ENCODE measurements at places on chromosomes 7 and 10.

DNA sequence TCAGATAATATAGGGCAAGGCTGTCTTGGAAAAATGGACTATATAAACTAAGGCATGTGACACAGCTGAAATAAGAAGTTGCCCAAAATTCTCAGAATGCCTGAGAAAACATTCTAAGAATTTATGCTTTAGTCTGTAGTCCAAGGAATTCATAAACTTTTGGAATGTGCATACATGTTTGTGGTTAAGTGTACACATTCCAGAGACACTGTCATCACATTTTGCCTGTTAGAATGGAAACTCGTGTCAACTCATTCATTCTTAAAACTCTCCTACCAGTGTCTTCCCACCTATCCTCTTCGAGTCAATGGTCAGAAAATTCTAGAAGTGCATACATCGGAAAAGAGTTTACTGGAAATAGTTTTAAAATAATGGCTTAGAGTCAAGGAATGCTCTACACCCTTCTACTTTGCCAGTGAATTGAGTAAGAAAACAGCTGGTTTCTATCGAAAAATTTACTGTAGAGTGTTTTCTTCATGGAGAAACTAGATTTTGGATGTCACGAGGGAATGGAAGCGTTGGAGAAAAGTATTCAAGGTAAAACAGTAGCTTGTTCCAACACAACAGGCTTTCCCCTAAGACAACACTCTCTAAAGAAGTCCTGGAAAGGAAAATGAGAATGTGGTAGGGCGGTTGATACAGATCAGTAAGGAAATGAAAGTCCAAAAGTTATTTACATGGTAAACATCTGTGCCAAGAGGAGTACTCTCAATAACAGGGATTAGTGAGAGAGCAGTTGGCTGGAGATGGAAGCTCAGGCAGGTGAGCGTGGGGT is 1177.6 kb upstream of the C7orf33 start:
- DNase-seq: no peak

GRCh38 chr7:79806161-79806734 is 328.4 kb upstream of the GNAI1 start:
- DNase-seq: peak; percentile 29

DNA sequence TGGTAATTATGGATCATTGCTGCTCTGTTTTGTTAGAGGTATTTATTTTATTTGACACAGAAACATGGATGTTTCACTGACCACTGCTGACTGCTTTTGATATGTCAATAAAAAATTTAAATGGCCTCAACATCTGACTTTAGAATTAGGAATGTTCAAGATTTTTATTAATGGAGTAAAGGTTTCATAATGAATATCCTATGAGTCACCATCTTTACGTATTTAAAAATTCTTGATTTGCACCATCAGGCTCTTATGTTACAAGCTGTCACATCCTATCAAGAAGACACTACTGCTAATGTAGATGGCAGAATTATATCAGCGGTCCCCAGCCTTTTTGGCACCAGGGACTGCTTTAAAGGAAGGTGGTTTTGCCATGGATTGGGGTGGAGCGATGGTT is 578.7 kb upstream of the NRP1 start:
- DNase-seq: no peak

DNA sequence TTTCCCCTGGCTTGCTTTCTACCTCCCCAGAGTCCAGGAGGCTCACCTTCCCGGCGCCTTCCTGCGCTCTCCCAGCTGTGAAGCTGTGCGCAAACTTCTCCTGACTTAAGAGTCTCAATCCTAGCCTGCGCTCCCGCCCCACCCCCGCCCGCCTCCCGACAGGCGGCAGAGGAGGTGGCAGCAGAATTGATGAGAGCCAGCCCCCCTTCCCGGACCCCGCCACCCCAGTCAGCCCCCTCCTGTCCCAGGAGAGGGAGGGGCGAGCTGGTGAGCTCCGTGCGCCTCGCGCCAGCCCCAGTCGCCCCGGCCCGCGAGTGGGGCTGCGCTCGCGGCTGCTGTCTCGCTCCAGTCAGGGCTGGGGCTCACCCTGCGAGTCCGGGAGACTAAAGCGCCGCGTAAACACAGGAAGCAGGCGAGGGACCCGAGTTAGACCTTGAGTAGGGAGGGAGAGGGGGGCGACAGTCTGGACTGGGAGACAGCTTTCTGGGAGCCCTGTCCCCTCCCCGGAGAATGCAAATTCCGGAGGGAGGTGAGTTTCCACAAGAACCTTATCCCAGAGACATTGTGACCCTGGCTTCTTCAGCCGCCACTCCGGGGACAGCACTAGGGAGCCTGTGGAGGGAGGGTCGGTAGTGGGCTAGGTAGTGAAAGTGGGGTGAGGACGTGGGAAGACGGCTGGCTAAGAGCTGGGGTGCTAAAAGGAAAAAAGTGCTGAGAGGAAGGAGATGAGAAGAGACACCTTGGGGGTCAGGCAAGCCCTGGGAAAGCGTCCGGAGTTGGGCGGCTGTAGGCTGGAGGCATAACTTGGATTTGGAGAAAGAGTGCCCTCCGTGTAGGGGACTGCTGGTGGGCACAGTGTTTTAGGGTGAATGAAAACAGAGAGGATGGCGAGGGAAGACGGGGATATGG is at the start of gene CALCR:
CALCR (minus strand) TSS at position 79 of the 909 bp plus-strand sequence. CDS start 87,743 bp downstream, outside the sequence.
- no peak for DNase-seq

GRCh38 chr7:7438851-7439250 is 96.8 kb downstream of the COL28A1 start:
- DNase-seq: peak; percentile 98

- DNase-seq: no peak
Observed at GRCh38 chr10:21355591-21356011, 169.9 kb downstream of the SKIDA1 start.

DNA sequence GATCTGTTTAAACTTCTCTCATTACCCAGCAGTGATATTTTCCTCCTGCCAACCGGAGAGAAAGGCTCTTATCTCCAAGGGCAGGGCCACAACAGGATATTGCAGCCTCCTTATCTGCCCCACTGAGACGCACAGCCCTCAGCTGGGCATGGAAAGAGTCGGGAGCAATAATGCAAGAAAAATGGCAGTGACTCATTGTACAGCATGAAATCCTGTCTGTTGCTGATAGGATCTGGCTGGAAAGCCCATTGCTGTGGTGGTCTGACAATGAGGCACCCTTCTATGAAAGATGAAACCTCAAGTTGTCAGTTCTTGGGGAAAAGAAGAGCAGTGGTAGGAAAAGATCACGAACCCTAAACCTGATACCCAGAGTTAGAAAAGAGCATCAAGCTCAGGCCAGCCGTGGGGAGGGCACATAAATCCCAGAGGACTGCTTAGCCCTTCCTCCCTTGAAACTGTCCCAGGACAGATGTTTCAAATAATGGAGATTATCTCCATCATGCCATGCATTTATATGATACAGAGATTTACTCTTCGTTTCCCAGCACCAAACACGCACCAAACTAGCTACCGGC is 47.0 kb upstream of the FIGNL1 start:
- no peak for DNase-seq

- DNase-seq: peak; percentile 36
Observed at GRCh38 chr7:137992550-137993394, 9.1 kb downstream of the CREB3L2 start.

GRCh38 chr10:77949167-77949566 is 22.6 kb upstream of the DLG5 start:
- peak; percentile 60 for DNase-seq

DNA sequence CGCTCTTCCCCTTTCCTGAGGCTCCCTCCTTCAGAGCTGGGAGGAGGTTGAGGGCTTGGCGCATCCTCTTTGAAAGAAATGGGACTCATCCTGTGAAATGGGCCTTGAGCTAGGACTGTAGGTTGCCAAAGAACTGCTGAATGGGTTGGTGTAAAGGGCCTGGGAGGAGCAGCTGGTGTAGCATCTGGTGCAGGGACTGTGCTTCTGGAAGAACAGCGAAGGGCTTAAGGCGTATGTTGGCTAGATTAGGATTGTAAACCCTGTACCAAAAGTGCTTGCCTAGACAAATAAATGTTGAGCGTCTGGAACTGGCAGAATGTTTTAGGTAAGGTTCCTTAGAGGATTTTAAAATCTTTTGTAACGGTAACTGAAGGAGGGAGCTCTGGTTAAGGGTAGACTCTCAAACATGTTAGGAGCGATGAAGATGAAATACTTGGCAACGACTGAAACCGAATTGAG is 563 bp downstream of the STAM start:
- peak; percentile 82 for DNase-seq

DNA sequence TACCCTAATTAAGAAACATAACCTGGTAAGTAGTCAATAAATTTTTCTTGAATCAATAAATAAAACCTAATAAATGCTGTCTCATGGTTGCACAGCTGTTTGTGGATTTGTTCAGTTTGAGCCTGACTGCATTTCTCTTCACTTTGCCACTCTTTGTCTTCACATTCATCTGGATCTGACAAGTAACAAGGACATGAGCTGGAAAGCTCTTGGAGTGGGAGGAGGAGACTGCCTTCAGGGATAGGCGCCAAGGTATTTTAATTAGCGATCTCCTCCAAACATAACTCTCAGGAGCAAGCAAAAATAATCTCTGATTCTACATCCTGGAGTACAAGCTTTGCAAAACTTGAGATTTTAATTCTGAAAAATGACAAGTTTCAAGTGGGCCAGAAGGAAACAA is 251.0 kb downstream of the BMPER start:
- DNase-seq: no peak

DNA sequence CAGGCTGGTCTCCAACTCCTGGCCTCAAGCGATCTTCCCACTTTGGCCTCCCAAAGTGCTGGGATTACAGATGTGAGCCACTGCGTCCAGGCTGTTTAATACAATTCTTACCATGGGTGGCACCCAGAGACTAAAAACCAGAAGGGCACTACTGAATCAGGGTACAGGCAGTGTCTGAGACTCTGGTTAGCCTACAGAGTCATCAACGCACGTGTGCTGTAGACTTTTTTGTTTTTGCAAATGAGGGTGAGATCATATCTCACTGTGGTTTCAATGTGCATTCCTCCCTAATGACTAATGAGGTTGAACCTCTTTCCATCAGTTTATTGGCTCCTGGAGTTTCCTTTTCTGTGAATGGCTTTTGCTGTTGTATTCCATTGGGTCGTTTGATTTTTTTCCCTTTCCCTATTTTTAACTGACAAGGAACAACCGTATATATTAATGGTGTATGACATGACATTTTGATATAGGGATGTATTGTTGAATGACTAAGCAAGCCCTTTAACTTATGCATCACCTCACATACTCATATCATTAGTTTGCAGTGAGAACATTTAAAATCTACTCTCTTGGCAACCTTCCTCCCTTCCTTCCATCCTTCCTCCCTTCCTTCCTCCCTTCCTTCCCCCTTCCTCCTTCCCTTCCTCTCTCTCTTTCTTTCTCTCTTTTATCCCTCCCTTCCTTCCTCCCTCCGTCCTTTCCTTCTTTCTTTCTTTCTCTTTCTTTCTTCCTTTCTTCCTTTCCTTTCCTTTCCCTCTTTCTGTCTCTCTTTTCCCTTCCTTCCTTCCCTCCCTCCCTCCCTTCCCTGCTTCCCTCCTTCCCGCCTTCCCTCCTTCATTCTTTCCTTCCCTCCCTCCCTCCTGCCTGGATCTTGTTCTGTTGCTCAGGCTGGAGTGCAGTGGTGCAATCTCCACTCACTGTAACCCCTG is 9.3 kb upstream of the TMEM270 start:
- peak; percentile 98 for DNase-seq

- DNase-seq: no peak
Observed at GRCh38 chr7:139829025-139829774, at the start of gene TBXAS1. TSS of gene TBXAS1 (plus strand) at chr7:139829264. CDS start at chr7:139829391, 127 bp downstream.

- DNase-seq: no peak
Observed at GRCh38 chr7:22166928-22167327, 190.0 kb downstream of the RAPGEF5 start.

GRCh38 chr10:69668721-69669120 is 38.7 kb downstream of the FAM241B start:
- no peak for DNase-seq

GRCh38 chr10:49407552-49408137 is 11.8 kb upstream of the DRGX start:
- DNase-seq: peak; percentile 69

GRCh38 chr7:18509481-18509880 is 13.9 kb downstream of the HDAC9 start:
- DNase-seq: no peak

DNA sequence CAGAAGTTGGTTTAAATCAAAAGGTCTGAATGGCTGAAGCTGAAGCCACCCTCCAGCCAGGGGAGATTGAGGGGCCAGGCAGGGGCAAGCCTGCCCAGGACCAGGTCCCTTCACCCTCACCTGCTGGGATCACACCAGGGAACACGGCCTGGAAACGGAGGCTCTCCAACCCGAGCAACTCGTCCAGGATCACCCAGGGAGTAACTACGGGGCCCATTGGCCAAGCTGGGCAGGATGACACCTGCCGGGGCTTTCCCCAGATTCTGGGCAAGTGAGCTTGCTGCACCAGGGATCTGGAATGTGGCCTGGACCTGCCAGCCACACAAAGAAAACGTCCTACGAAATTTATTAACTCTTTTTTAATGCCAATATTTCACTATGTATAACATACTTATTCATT is 30.4 kb upstream of the PPP2R2D start:
- DNase-seq: no peak

DNA sequence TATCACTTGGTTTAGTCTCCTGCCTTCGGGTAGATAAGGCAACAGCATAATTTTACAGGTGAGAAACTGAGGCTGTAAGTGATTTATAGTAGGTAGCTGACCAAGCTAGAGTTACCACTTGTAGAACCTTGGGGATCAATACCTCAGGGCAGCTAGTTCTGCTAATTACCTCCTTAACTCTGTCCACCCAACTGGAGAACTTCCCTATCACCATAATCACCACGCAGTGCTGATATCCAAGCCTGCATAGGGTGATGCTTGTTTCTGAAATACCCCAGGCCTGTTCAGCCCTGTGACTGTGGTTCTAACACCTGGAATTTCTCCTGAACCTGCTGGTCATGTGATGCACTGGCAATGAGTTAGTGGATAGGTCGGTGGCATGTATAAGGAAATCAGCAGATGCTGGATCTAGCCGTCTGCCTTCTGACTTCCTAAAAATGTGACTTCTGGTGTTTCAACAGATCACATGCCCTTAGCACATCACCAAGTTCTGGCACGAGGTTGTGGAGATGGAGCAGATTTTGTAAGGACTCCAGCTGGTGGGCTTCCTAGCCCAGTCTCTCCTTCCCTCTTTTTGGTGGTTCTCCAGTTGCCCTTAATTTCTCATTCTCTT is 15.3 kb downstream of the PLAU start:
- no peak for DNase-seq

DNA sequence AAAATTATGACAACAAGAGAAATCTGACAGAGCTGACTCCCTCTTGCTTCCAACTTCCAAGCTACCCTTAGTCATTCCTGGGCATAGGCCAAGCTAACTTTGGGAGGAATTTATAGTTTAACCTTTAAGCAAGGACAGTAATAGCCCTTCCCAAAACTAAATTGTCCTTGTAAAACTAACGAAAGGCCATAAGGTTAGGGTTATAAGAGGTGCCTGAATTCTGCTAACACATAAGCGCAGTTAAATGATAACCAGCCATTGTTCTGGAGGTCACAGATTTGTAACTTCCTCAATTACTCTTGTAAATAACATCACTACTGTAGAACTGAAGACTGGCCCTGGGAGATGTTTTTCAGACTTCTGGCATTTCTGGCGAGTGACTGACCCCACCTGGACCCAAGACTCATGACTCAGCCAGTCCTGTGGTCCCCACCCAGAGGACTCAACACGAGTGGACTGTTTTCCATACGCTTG is 481.2 kb downstream of the KCNMA1 start:
- DNase-seq: no peak

Data from RKO (cell line).